ENCODE measurements at places on chromosomes 4 and X.

GRCh38 chrX:120614816-120615215 lies 10.9 kb downstream of the MCTS1 start:
- no peak for DNase-seq

GRCh38 chr4:111986095-111986494 lies 159.2 kb upstream of the FAM241A start:
- no peak for DNase-seq

- DNase-seq, result peak; percentile 10
These were observed 45.6 kb downstream of the MAOB start for GRCh38 chrX:43836435-43837184.

DNA sequence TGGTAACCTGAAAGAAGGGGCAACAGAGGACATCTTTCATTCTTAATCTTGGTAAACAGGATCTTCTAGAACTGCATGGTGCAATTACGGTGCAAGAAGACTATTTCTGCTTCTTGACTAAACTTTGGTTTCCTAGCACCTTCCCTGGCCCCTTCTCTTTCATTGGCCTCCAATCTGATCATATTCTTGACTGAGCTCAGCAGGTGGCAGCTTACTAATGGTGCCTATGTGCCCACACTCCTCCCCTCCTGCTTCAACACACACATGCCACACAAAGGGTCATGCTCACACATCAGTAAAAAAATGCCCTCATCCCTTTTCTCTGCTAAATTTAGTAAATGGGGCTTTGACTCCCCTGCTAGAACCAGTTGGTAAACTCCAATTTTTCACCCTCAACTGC lies 400.5 kb upstream of the MAOA start:
- DNase-seq, result peak; percentile 18

GRCh38 chr4:94551643-94552564 lies 100.2 kb downstream of the PDLIM5 start:
- DNase-seq, result no peak

- no peak for DNase-seq
These were observed 4.8 kb downstream of the MYL5 start for GRCh38 chr4:679104-679481.

- DNase-seq, result no peak
These were observed 831.5 kb downstream of the STIM2 start for GRCh38 chr4:27692158-27692557.

- DNase-seq, result peak; percentile 80
These were observed at the start of gene TCEAL9 for GRCh38 chrX:103356130-103356798. TSS of gene TCEAL9 (plus strand) at chrX:103356506. CDS start at chrX:103357685, 1,179 bp downstream.

- no peak for DNase-seq
These were observed 44.2 kb upstream of the RHOH start for GRCh38 chr4:40152637-40153036.

GRCh38 chr4:103306870-103307375 lies 108.8 kb upstream of the CENPE start:
- peak; percentile 73 for DNase-seq

DNA sequence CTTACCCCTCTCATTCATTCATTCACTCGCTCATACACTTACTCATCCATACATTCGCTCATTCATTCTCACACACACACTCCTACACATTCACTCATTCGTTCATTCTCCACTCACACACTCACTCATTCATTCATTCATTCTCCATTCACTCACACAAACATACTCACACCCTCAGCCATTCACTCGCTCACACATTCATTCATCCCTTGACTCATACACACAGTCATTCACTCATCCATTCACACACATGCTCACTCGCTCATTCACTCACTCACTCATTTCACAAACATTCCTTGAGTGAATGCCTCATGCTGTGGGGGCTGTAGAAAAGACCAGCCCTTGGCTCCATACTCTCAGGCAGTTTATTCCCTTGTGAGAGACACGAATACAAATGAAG lies 151.1 kb upstream of the MAMLD1 start:
- DNase-seq, result no peak

GRCh38 chrX:103847174-103847870 lies 15.3 kb upstream of the RAB9B start:
- DNase-seq, result no peak

DNA sequence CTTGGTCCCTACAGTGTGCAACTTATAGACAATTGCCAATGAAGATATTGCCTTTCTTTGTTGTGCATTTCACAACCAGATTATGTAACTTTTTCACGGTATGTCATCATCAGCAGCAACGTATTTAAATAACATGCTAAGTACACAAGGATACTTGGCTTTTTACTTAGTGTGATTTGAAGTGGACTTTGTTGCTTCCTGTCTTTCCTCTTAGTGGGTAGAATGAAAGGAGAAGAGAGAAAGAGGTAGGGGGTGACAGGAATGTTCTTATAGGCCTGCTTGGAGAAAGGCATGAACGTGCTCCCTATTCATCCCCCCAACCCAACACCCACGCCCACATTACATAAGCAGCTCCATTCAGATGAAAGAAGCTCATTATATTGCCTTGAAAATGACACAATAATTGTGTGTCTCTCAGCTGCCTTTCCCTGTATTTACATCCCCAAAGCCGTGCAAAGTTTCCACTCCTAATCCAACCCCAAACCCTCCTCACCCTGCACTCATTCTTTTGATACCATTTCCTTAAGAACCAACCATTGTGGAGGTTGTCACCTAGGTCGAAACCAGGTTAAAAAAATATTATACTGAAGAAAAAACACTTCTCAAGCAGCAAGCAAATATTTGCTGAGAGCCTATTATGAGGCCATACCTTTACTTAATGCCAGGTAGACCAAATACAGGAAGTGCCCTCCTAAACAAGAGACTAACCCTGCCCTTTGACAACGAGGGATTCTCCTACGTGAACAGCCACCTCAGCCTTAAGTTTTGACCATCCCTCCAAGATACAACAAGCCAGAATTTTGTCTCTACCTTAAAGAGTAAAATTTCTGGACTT lies 25.2 kb upstream of the GK start:
- DNase-seq, result no peak

DNA sequence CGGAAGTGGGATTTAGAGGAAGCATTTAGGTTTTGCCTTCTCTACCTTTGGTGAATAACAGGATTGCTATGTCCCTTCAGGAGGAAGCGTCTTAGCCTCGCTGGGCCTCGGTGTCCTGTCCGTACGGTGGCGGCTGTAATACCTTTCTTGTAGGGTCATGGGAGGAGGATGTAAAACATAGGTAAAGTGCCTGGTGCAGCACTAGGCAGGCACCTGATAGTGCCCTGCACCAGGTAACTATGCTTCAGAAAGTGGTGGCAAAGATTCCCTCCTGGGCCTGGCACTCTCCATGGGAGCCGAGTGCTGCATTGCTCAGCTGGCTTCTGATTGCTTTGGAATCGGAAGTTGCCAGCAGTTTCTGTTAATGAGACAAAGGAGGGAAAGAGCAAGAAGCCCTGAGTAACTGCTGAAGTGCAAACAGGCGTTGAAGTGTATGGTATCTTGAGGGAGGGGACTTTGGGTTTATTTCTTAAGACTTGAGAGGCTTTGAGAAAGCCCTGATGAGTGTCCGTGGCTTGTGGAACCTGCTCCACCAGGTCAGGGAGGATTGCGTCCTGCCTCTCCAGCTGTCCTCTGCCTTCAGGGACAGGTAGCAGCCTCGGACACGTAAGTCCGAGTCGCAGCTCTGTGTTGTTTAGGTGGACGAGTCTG lies 45.8 kb downstream of the TBC1D14 start:
- no peak for DNase-seq

- no peak for DNase-seq
These were observed 147.9 kb downstream of the FBXO8 start for GRCh38 chr4:174135530-174135929.

DNA sequence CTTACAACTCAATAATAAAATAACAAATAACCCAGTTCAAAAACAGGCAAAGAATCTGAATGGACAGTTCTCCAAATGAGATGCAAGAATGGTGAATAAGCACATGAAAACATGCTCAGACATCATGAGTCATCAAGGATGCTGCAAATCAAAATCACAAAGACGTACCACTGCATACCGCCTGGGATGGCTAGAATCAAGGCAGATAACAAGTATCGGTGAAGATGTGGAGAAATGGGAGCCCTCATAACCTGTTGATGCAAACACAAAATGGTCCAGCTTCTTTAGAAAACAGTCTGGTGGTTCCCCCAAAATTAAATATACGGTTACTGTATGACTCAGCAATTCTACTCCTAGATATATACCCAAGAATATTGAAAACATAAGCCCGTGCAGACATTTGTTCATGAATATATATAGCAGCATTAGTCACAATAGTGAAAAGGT lies 32.5 kb downstream of the AKAP4 start:
- no peak for DNase-seq

- no peak for DNase-seq
These were observed 15.6 kb upstream of the FAM47E start for GRCh38 chr4:76235915-76236314.

DNA sequence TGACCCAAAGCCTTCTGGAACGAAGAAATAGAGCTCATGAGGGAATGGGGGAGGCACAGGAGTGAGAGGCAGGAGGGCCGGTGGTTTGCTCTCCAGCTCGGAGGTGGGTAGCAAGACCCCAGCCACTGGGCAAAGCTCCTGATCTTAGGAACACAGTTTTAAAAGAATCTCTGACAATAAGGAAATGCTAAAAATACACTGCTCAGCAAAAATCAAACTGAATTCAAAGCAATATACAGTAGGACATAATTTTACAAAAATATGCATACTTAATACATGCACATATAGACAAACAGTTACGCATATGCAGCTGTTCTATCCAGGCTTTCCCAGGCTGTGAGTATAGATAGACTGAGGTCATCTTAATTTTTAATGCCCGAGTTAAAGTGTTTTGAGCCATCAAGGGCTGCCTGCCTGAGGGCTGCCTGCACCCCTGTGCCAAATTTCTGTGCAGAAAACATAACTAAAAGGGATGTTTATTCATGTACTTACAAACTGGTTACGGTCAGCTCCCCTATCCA lies 6.9 kb downstream of the GPR50 start:
- DNase-seq, result no peak

Measured in retina (tissue), 1 donor.